ENCODE measurements at places on chromosomes 12 and 14.

- DNase-seq = no peak
Measured at GRCh38 chr14:105450123-105450505, 24.5 kb upstream of the CRIP2 start.

GRCh38 chr12:59734371-59734770 is 138.5 kb downstream of the SLC16A7 start:
- DNase-seq = no peak

GRCh38 chr14:68062651-68063050 is 243.1 kb downstream of the RAD51B start:
- DNase-seq = no peak

DNA sequence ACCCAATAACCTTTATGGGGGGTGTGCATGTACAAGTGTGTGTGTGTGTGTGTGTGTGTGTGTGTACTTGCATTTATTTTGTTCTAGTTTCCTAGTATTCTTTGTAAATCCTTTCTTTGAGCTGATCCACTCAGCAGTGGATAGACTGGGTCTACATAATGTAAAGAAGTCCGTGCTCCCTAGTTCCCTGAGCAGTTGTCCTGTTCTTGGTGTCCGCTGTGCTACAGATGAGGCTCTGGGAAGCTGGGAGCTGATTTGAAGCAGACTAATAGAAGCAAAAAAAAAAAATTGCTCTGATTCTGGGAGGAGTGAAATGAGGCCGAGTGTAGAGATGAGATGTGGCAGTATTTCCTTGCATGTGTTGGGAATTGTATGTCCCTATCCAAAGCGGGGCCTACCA is 150.4 kb upstream of the WSCD2 start:
- no peak for DNase-seq

DNA sequence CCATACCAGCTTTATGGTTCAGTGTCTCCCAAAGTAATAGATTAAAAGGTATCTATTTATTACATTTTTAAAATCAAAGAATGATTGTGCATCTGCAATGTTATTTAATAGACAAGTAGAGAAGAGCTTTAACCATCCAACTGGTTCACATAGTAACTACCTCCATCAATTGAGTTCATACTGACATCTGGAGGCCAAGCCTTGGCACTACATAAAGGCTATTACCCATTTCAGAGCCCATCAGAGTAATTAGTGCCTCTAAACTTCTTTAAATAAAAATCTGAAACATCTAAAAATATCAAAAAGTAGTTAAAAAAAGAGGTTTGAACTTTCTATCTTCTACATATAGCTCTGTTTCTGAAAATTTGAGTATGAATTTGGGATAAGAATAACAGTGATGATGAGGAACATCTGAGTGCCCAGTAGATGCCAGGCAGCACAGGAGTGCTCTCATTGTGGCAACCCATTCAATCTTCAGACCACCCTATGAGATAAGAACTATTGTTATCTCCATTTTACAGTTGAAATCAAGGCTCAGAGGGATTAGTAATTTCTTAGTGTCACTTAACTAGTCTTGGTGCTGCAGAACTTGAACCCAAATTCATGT is 132.9 kb upstream of the DAAM1 start:
- DNase-seq = peak; percentile 20

GRCh38 chr14:78983126-78983525 is 813.0 kb downstream of the NRXN3 start:
- DNase-seq = no peak

- no peak for DNase-seq
Measured at GRCh38 chr14:36212577-36212976, 36.1 kb upstream of the PTCSC3 start.

DNA sequence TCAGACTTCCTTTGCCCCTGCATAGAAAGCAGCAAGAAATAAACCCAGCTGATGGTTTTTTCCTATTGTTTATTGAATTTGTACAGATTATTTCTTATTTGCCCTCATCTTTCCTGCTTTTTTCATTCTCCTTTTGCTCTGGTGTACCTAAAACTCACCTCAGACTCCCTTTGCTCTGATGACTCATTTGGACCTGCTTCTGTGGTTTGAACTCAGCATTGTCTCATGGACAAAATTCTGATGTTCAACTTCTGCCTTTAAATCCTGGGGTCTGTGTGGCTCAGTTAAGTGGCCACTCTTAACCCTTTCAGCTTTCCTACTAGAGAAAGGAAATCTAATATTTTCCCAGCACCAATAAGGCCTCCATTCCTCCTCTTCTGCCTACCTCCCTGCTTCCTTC is 3.5 kb upstream of the SENP1 start:
- no peak for DNase-seq

GRCh38 chr12:12210983-12211382 is 55.9 kb downstream of the LRP6 start:
- peak; percentile 2 for DNase-seq

DNA sequence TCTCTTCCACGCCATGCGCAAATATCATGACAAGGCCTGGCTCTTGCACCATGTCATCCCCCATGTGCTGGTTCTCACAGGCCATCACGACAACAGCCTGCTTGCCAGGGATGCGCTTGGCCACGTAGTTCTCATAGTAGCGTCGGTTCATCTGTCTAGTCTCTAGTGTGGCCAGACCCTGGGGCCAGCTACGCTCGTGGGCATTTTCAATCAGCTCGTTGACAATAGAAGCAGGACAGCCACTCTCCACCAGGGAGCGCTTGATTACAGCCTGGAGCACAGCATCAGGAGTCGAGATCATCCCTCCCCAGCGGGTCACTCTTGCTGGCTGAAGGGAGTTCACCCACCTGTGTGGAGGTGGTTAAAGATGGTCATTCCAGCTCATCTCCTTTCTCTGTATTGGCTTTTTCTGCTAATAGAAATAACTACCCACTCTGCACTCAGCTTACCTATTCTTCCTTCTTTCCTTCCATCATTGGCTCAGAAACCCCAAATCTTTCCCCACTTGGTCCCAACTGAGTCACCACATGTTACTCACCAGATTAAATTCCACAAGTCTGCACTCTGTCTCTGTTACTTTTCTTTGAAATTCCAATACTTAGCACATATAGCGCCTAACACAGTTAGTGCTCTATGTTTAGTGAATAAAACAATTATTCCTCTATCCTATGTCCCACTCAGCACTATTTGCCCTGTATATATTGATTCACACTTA is 15.1 kb downstream of the RNF41 start:
- DNase-seq = peak; percentile 31

GRCh38 chr14:106286697-106287290 is 760.4 kb downstream of the TMEM121 start:
- DNase-seq = no peak

- no peak for DNase-seq
Measured at GRCh38 chr12:89183985-89184435, 168.3 kb downstream of the DUSP6 start.

GRCh38 chr12:109289551-109289950 is 19.5 kb downstream of the FOXN4 start:
- DNase-seq = no peak

- no peak for DNase-seq
Measured at GRCh38 chr12:23564451-23565152, 384.9 kb downstream of the SOX5 start.

GRCh38 chr12:109052097-109052413 is 321 bp upstream of the USP30 start:
- DNase-seq = no peak

DNA sequence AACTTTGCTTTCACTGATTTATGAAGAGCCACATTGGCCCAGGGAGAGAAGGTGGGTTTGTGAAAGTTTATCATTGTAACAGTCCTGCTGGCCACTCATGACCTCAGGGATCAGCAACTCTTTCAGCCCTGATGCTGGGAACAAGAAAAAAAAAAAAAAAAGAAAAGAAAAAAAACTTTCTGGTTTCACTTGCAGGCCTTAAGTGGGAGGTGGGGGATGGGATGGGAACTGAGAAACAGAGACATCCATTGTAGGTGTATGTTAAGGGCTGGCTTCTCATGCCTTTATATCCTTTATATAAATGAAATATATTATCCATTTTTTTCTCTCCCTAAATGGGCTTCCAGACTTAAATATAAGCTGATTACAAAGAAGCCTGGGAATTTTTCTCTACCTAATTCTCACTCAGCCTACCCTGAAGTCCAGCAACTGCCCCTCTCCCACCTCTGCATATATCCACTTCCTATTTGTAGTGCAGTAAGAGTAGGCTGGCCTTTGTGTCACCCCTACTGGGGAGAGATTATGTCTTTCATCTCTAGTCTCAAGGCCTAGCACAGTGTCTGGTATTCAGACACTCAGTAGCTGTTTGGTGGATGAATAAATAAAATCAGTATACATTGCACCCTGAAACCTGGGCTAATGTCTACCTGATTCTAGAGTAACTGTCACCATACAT is 187.1 kb downstream of the KICS2 start:
- DNase-seq = no peak

GRCh38 chr12:52506858-52507715 is 13.1 kb downstream of the KRT5 start:
- DNase-seq = peak; percentile 25

GRCh38 chr12:25906651-25907340 is 51.7 kb upstream of the RASSF8 start:
- DNase-seq = no peak

GRCh38 chr14:61968207-61968606 is 206.0 kb downstream of the SNAPC1 start:
- no peak for DNase-seq

DNA sequence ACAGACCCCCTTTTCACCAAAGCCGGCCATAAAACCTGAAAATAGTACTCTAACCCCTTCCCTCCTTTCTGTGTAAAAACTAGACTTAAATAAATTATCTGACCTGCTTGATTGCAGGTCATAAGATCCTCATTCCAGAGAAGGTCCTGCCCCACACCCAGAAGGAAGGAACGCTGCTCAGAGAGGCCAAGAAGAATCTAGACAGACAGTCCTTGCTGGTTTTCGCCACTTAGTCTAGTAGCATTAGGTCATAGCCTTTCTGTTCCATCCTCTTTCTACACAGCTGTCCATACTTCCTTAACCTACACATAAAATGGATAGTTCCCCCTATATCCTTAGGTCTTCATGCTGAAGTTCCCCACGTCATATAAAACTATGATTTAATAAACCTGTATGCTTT is 83.7 kb upstream of the IGF1 start:
- DNase-seq = no peak

DNA sequence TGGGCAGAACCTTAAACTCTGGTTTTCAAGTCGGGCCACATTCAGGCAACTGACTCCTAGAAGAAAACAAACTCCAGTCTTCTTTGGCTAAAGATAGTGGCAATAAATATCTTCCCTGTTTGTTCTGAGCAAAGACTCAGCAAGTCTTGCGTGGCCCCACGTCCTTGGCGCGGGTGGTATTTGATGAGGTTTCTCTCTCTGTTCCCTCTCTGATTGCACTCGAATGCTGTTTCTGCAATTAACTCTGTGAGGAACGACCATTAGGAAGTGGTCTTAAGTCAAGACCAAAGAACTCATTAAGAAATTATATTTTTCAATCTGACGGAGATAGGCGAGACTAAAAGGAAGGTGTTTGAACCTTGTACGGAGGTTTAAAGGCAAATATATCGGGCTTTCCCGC is 177.6 kb downstream of the TMEM132C start:
- DNase-seq = no peak

- DNase-seq = no peak
Measured at GRCh38 chr14:106778986-106779385, 1252.6 kb downstream of the TMEM121 start.

DNA sequence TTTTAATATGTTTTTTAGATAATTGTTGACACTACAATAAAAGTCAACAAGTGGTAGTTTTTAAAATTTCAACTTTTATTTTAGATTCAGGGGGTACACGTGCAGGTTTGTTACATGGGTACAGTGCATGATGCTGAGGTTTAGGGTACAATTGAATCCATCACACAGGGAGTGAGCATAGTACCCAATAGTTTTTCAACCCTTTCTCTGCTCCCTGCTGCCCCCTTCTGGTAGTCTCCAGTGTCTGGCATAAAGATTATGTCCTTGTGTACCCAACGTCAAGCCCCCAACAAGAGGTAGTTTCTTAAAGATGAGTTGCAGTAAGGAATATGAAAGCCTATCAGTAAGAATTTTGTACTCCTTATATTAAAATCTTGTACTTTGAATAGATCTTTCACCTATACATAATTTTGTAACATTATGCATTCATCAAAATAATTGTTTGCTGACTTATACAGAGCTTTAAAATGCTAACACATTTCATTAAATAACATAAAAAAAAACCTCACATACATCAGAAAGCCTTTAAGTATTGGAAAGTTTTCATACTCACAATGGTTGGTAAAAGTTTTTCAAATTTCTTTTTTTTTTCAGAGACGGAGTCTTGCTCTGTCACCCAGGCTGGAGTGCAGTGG is 5.4 kb upstream of the RALGAPA1 start:
- DNase-seq = peak; percentile 87

DNA sequence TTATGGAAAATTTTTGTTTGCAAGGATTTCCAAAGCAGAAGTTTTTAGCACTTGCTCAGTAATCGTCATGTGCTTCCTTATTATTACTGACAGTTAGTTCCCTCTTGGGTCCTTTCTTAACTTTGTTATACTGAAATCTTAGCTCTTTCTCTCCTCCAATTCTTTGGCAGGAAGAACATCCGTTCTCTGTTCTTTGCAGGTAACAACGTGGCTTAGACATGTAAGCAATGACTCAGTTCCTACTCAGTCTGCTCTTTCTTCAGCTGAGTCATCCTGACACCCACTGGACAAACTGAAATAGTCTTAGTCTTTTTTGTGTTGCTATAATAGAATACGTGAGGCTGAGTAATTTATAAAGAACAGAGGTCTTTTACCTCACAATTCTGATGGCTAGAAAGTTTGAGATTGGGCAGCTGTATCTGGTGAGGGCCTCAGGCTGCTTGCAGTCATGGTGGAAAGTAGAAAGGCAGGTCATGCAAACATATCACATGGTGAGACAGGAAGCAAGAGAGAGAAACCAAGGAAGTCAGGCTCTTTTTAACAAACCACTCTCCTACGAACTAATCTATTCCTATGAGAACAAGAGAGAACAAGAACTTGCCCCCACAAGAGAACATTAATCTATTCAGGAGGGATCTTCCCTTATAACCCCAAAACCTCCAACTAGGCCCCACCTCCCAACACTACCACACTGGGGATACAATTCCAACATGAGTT is 49.2 kb downstream of the TESPA1 start:
- DNase-seq = peak; percentile 76
